ENCODE measurements at places on chromosomes 1 and 21.

DNA sequence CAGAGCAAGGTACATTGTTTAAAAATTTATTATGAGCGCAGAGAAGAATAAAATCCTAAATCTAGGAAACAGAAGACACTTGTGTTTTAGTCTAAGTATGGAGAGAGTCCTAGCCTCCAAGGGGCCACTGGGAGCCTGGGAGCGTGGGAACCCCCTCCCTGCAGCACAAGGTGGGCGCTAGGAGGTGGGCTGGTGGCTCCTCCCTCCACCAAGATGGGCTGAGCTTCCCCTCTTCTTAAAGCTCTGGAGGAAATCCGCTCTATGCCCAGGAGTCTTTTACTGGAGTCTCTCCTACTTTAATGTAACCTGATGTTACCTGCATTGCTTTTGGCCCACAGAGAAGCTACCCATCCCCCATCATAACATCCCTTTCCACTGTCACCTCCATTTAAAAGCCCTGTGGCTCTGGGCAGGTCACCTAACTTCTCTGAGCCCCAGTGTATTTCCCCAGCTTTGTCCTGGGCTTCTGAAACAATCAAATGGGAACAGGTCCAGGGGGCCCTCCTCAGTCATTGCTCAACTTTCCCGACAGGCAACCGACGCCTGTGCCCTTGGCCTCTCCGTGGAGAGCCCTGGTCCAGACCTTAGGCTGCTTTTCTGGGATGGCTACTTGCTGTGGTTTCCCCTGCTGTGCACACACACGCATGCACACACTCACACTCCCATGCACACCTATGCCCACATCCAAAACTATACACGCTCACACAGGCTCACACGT, 181.5 kb downstream of the NPHP4 start:
- no peak for DNase-seq

DNA sequence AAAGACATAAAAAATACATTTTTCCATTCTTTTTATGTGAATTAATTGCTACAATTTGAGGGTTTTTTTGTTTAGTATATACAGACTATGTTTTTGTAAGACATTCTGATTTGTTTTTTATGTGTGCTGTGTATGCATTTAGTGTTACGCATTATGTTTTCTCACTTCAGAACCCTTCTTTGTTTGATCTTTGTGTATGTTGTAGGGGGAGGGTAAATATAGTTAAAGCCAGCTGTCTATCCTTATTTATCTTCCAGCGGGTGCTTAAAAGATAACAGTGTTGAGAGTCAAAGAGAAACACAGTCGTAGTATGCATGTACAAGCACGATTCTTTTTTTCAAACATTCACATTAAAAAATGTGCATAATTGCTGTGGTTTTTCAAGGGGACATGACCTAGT, 97.5 kb upstream of the KIAA1614 start:
- no peak for DNase-seq

DNA sequence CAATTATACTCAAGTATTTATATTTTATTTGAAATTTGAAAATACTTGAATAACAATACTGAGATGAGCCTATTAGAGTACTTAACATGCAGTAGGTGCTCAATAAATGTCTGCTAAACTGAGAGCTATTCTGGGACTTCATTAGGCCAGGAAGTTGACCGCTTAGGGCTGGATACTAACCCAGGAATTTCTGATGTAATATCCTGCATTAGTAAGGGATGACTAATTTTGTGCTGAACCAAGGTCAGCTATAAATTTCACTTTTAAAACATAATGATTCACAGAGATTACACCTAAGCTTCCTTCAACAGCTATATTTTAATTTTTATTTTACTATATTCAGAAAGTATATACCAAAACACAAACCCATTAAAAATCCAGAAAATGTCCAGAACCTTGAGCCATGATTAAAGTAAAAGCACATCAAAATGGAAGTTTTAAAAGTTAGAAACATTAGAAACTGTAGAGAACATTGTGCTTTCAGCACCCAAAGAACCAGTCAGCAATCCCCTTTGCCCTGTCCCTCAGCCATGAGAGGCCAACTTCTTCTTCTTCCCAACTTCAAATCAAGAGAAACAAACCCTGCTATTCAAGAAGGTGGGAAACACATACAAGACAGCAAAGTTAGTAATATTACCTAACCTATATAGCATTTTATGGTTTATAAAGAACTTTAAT, 35.4 kb downstream of the WNT2B start:
- no peak for DNase-seq

DNA sequence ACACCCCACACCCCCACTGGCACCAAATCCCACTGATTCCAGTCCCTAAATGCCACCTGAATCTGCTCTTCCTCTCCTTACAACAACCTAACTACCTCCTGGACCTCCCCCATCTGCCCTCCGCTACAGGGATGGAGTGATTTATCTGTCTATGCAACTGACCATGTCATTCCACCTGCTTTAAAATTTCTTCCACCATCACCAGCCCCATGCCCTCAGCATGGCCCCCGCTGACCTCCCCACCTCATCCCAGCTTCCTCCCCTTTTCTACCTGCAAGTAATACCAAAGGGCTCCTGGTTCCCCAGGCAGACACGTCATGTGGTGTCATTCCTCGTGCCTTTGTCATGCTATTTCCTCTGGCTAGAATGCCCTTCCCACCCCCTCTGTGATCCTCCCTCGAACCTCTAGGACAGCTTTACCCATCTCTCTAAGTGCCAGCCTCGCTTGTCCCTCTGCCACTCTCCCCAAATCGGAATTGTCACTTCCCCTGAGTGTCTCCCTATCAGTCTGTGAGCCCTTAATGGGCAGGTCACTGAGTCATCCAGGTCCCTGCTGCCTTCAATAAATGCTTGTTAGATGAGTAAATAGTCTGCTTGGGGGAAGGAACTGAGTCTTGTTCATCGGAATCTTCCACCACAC, 3.7 kb downstream of the GJB4 start:
- no peak for DNase-seq

- DNase-seq, result no peak
Measured at GRCh38 chr1:91550961-91551360, 50.3 kb downstream of the CDC7 start.

GRCh38 chr1:51717842-51718241, 101.0 kb downstream of the OSBPL9 start:
- DNase-seq, result no peak

DNA sequence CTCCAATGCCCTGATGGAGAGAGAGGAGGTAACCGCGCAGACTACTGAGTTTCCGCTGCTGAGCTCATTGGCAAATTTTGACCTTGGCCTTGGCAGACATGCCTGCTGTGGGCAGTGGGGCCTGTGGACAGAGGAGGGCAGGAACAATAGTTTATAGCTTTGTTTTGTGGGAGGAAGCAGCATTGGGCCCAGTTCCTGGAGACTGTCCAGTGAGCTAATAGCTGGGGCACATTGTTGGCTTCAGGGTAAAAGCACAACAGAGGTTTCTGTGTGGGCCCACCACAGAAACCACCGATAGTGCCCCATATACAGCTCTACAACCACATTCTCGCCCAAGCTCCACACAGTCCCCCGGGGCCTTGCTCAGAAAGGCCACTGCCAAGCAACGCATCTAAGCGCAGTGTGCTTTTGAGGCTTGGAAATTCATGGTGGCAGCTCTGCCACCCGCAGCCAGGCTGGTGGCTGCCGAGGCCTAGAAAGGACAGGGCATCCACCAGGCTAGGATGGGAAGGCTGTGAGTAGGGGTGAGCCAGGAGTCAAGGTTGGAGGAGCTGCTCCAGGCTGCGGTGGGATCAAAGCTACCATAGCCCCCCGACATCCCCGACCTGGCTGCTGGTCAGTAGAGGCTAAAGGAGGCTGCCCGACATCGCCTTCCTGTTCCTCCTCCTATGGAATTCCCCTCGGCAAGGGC, 43.2 kb downstream of the NEK2 start:
- DNase-seq, result no peak

DNA sequence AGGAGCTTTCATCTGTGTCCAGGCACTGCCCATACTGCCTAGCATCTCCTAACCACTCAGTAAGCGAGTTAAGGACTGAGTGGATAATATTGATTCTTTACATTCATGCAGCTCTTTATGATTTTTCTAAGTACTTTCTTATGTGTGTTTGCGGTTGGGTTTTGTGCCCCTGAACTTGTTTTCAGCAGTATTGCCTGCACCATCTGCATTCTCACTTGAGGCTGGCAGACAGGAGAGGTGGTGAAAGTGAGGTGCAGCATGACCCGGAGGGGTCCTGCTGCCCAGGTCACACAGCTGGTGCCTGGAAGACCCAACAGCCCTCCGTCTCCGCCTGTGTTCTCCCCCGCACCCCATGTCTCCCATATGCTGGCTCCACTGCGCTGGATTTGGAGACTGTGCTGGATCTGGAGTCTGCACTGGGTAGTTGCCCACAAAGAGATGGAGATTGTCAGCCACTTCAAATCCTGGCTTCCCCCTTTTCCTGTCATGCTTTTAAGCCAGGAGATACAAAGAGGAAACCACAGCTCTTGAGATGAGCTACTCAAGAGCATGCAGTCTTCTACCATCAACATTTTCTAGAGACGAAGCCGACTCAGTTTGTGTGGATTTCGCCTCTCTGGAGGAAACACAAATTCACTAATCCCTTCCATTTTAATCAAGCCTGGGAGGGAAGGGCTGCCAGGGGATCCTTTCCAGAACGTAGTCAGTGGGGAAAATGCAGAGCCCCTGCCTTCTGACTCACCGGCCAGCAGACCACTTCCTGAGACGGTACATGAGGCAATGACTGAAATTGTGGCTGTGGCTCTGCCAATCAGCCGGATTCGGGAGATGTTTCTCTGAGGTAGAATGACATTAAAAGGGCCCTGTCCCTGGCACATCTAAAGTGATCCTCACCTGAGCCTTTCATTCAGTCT, 71.7 kb upstream of the ANGPTL1 start:
- DNase-seq, result no peak

DNA sequence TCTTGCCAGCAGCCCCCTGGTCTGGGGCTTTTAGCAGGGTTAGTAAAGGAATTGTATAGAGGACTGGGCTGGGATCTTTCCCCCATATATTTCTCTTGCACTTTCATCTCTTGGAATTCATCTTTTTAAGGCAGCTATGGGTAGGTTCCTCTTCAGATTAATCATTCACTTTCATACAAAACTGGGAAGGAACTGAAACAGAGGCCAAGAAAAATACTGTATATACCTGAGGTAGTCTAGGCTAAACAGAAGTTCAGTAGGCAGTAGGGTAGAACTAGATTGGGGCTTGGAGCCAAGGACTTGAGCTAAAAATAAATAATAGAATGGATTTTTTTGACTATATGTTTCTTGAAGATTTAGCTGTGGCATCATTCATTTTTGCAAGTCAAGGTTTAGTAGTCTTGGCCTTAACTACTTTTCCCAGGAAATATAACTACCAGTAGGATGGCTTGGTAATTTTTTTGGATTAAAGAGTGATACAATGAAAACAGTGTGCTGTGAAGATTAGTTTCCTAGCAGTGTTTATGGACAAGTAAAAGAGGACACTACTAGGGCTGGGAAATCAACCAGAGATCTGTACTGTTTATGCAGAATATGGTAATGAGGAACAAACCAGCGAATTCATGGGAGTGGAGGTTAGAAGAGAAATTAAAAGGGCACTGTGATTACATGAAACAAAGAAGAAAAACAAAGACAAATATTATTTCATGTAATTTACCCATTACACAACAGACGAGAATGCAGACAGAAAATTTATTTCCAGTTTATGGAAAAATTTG, 50.9 kb upstream of the PTGS2 start:
- no peak for DNase-seq

- DNase-seq, result no peak
Measured at GRCh38 chr1:230277201-230278025, 148.7 kb downstream of the PGBD5 start.

DNA sequence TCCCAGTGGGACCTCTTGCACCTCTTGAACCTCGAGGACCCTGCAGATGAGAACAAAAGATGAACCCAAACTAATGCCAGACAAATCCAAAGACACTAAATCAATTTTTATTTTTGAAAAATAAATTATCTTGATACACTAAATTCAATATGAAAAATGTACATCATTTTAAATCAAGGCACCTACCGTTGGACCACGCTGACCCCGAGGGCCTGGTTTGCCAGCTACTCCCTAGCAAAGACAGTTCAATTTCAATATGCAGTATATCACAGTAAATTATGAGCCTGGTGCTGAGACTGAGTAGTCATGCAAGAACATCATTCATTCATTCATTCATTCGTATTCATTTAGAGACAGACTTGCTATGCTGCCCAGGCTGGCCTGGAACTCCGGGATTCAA, 129.4 kb downstream of the COL11A1 start:
- DNase-seq, result no peak

DNA sequence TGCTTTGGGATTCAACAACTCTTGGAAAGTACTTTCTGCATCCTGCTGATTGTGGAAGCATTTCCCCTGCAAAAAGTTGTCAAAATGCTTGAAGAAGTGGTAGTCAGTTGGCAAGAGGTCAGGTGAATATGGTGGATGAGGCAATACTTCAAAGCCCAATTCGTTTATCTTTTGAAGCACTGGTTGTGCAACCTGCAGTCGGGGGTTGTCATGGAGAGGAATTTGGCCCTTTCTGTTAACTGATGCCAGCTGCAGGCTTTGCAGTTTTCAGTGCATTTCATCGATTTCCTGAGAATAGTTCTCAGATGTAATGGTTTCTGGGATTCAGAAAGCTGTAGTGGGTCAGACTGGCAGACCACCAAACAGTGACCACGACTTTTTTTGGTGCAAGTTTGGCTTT, 47.6 kb upstream of the GJA5 start:
- no peak for DNase-seq

DNA sequence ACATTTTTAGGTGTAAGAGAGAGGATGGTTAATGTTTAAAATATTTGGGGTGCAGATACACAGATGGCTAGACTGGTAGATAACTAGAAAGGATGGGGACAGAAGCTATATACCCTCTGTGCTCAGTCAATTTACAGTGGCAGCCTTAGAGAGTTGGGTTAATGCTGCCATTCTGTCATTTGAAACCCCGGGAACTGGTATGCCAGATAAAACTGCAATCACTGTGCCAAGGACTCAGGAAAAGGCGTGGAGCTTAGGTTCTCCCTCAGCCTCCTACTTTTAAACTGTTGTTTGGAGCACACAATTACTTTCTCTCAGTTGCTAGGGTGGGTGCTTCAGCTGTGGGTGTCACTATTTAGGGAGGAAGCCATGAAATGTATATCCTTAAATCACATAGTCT, 90.0 kb upstream of the HNRNPU start:
- no peak for DNase-seq

Measured in head of caudate nucleus (tissue), 42 donors.